Neural crest cell (in vitro differentiated cells): ENCODE measurements at places on chromosomes 3 and 15.

- no peak for DNase-seq
Observed at GRCh38 chr15:58454950-58455401, 23.2 kb downstream of the LIPC start.

DNA sequence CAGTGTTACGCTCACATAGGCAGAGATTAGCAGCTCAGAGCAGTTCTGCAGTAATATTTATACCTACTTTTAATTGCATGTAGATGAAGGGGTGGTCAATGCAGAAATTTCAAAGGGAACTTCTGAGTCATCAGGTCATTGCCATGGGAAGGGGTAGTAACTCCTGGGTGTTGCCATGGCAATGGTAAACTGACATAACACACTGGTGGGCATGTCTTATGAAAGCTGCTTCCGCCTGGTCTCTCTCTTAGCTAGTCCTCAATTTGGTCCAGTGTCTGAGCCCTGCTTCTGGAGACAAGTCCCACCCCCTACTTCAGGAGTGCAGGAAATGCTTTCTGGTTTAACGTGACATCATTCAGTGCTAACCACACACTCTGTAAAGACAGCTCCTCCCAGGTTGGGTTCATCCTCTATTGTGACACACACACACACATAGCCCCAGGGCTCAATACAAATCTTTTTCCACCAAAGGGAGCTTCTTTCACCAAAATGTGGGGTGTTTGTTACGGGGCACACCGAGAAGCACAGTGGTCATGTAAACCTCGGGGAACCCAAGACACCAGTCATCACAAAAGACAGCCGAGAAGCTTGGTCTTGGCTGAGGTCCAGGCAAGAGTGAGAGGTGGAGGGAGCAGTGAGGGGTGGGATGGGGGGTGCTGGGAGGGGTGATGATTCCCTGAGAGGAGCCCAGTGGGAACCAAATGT lies 74.5 kb downstream of the TLE3 start:
- no peak for DNase-seq

DNA sequence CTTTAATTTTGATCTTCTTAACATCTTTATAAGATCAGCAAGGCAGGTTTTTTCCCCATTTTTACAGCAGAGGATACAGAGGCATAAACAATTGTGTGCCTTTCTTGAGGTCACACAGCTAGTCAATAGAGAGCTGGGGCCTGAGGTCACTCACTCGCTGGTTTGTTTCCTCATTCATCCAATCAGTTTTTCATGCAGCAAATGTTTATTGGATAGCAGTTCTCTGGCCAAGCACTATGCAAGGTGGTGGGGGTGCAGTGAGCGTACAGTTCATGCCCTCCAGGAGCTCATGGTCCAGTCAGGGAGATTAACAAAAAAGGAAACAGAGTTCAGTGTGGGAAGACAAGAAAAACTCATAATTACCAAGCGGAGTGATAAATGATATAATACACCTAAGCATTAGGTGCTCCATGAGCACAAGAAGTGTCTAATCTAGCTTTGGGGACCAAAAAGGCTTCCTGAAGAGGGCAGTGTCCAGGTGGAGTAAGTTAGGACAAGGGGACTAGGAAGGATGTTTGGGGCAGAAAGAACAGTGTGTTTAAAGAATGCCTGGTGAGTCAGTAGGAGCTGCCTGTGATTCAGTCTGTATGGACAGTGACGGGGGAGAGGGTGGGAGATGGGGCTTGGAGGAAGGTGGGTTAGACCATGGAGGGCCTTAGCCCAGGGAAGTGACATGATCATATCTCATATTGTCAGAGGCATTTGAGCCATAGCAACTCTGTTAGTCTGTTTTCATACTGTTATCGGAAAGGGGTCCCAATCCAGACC lies 29.3 kb downstream of the MAP2K5 start:
- no peak for DNase-seq

DNA sequence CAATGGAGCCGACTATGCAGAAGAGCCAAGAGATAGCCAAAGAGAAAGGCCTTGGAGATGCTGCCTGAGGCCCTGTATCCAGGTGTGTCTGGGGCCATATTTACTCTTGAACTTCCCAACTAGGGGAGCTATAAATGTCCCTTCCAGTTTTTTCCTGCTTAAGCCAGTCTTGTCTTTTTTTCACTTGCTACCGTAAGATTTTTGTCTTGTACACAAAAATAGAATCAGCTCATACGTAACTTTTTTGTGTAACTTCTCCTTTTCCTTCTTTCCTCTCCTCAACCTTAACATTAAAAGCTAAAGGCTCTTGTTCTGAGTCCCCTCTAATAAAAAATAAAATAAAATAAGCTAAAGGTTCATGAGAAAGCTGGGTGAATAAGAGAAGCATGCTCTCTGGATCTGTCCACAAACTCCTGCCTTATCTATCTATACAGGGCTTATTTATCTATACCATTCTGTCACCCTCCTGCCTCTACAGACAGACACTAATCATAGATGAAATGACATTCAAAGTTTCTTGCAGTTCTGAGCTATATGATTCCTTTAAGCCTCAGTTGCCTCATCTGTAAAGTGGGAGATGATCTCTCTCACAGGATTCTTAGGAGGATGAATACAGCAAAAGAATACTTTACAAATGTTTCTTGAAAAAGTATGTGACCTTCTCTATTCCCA lies 4.6 kb downstream of the SUMF1 start:
- DNase-seq, result no peak

DNA sequence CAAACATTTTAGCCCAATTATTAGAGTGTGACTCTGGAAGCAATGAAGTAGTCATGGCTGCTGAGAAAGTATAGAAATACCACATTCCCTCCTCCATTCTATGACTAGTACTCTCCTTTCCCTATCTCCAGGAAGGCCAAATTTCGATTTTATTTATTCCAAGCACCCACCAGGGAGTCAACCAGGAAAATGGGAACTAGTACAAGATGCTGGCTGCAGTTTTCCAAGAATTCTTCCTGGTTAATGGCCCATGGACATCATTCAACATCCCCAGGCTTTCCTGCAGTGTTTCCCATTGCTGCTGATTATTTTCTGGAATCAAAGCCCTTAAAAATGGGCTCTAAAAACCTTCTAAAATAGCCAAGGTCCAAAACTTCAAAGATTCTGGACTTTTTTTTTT lies 247.9 kb upstream of the STT3B start:
- DNase-seq, result no peak

DNA sequence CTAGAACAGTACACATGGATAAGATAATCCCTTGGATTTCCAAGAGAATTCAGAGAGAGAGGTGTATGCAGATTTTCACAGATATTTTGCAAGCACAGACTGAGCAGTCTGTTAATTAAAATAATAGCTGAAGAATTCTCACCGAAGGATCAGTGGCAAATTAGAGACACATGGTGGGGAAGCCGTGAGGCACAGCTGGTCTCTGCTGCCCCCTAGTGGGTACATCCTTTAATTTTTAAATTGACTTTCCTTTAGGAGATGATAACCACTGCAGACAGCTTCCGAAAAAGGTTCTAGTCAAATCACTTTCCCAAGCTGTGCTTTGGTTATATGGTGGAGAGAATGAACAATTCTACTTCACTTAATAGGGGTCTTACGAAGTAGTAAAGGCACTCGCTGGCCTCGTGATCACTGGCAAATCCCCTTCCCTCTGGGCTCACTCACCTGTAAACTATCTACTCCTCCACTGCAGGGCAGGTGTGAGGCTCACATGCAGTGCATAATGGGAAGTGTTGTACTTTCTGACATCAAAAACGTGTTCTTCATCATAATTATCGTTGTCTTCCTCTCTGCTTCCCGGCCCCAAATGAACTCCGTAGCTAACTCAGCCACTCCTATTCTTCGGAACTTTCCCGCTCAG lies 19.5 kb downstream of the MESD start:
- peak; percentile 72 for DNase-seq

DNA sequence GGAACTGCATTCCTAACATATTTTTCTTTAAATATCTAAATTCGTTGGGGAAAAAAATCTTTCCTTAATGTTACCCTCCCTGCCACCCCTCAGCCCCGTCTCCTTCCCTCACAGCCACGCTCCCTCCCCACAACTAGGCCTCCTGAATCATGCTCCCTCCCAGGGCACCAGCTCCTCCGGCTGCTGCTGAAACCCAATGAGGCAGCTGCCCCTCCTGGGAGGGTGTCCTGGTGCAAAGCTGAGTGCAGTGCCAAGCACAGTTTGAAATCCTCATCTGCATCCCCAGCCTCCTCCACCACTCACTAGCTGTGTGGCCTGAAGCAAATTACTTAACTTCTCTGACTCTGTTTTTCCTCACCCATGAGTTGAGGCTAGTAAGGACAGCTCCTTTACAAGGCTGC lies 2.7 kb upstream of the NR2E3 start:
- DNase-seq, result no peak
